ENCODE measurements at places on chromosomes 12 and 14. TPM values are rescaled to one million over a fixed set of nuclear protein-coding genes. Genes with fewer than 3 reads are reported as not detected.

DNA sequence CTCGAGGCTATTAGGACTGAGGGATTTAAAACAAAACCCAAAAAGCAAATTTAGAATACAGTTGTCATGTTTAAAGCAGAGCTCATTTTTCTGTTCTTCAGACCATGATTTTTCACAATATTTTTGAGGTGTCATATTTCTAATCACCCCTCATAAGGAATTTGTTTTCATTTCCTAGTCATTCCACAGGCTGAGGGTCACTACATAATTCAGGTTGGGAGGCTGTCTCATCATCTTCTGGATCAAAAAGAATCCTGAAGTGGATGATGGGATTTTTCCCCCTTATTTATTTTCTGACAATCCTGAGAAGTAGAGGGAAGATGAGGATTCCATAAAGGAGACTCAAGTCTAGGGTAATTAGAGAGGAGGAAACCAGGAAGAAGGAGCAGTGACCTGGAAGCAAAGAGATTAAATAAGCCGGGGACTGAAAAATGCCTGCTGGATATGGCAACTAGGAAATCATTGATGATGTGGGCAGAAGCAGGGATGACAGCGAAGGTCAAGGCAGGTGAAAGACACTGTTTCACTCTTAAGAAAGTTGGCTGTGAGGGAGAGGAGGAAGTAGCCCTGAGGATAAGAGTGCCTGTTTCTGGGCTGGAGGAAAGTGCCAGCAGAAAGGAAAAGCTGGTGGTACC, 9.0 kb upstream of the PCNX1 start:
- DNase-seq, result no peak

DNA sequence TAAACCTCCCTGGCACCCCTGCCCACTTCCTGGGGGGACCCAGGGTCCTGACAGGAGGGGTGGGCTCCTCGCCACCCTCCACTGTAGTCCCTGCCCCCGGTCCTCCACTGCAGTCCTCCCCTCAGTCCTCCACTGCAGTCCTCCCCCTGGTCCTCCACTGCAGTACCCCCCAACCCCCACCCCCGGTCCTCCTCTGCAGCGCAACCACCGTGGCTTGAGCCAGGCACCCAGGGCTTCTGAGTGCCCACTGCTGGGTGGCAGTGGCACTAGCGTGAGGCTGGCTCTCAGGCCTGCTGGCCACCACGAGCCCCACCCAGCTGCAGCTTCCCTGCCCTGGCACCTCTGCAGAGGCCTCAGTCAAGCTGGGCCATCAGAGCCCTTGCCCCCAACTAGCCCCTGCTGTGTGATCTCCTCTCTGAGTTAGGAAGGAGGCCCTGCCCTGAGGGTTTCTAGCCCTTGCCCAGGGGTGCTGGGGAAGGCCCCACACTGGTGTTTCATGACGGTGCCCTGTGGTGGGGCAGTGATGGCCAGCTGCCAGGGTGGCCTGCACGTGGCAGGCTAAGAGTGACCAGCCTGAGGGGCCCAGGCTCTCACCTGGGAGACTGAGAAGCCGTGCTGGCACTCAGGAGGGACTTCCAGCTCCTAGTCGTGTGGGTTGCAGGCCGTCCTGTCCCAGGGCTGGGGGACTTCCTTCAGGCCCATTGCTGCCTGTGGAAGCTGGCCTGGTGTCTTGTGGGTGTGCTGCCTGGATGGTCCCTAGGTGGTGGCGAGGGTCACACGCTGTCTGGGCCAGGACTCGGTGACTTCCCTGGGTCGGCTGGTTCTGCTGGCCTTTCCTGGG, 9.7 kb downstream of the CEP170B start:
- DNase-seq, result no peak

DNA sequence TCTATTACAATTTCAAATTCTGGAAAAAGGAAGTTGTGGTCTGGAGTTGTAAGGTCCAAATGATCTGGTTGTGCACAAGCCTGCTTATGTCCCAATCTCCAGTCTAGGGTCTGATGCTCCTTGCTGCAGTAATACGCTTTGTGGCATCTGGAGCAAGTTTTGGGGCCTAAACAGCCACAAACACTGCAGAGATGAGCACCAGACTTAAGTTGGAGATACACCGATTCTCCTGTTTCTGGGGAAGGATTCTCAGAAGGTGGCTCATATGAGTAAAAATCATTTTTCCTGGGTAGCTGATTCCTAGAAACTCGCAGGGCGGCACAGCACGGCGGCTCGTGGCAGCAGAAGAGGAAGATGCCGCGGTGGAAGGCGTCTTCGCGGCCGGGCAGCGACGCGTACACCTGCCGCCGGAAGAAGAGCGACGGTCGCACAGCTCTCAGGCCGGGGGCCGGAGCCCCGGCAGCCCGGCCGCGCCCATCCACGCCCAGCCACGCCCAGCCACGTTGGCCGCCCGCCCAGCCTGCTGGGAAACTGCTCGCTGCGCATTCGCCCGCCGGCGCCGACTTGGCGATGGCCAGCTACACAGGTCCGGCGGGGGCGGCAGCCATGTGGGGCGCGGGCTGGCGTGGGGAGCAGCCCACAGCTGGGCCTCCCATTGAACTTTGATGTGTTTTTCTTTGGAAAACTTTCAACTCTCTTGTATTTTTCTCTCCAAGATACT, 129.0 kb downstream of the ASCL4 start:
- peak; percentile 93 for DNase-seq

DNA sequence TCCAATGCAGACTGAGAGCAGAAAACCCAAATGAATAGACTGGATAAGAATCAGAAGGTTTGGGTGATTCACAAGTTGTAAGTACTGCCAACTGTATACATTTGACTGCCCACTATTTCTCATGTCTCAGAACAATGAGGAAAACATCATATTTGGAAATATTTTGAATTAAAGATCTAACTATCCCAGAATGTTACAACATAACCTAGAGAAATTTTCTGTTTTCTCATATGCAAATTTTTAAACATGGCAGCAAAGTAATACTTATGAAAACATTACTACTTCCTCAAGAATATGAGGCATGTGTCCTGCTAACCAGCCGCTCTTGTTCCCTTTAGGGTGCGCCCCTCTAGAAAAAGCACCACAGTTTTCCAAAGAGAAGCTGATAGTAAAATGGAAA, 179.9 kb downstream of the PTPRO start:
- DNase-seq, result no peak

GRCh38 chr12:128682548-128683275, 141.0 kb downstream of the SLC15A4 start:
- no peak for DNase-seq

GRCh38 chr12:95116341-95116740, 42.9 kb upstream of the NR2C1 start:
- no peak for DNase-seq

GRCh38 chr12:97877404-97877803, 414.8 kb downstream of the RMST start:
- no peak for DNase-seq

GRCh38 chr14:74563586-74564159, 48.4 kb downstream of the LTBP2 start:
- no peak for DNase-seq

DNA sequence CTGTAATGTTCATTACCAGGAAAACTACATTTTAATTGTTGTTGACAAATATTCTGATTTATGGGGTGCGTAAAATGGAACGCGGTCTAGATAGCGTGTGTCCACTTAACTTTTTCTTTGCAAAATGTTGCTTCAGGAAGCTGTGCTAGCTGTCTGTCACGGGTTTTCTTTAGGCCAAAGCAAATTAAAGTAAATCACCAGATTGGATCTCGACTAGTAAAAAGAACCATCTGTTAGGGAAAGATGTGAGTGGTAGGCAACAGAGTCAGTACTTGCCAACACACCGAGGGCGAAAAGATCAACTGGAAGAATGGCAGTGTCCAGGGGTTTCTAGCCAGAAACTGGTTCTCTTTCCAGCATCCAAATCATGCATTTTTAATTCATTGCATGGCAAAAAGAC, 404.9 kb upstream of the TMPO start:
- DNase-seq, result no peak

DNA sequence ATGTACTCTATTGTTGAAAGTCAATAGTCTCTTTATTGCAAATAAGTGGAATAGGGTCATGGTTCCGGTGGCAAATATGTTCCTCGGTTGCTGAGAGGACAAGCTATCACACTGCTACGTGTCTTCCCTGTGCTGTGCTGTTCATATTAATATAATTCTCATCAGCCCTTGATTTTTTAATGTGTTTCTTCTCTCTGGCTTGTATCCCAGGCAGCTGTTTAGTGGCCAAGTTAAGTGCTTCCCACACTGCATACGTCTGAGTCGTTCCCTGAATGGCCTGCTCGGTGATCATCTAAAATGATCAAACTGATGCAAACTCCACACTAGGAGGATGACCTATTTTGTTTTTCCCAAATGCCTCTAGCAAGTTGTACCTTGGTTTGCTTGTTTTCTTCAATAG, 186.4 kb downstream of the ANO6 start:
- no peak for DNase-seq

DNA sequence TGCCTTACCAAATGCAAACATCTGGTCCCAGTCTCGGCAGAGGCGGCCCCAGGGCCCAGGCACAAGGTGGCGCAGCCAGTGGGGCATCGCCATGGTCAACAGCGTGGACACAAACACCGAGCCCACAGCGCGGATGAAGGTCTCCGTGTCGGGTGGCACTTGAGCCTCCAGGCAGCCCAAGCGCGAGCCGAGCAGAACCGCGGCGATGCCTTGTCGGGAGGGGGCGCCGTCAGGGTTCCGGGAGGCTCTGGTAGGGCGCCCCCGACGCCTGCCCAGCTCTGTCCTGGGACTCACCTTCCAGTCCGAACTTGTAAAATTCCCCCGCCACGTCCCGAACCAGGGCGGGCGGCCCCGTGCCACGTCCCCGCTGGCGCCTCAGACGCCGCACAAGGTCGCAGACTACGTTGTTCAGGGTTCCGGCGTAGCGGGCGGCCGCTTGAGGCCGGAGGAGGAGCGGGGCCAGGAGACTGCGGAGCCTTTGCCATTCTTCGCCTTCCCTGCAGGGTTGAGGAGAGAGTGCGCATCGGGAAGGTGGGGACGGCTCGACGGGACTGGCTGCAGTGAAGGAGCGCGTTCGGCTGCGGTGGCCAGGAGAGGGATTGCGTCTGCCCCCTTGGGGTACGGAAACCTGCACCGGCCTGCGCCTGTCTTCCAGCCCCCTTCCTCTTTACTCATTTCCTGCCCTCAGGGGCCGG, 1.7 kb downstream of the CYP27B1 start:
- DNase-seq, result peak; percentile 80

DNA sequence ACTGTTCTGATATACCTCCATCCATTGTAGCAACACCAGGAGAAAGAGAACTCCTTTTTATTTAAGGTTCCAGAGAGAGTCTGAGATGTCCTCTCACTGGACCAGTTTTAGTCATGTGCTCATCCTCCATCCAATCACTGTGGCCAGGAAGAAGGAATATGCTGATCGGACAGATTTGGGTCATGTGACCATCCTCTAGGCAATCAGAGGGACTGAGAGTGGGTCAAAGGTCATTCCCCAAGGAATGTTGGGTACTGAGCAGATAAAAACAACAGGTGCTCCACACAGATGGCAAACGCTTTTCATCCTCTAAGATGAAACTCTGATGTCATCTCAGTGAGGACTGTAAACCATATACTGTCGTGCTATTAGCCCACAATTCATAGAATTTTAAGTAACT, 28.8 kb upstream of the RPH3A start:
- no peak for DNase-seq

GRCh38 chr12:94290353-94290752, 142.0 kb downstream of the PLXNC1 start:
- DNase-seq, result no peak

DNA sequence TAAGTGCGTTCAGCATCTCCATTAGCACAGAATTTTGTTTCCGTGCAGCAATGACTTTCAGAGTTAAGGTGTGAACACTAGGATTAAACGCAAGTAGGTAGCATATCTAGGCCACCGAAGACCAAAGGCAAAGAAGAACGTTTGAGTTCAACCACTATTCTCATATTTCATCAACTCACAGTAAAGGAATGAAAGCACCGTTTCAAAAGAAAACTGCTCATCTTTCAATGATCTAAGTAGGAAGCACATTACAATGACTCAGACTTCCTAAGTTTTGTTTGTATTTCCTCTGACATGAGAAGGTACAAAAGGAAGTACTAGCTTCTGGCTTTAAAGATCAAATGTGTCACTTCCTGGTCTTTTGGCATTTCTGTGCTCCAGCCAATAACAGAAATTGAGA, 57.6 kb downstream of the ACADS start:
- DNase-seq, result peak; percentile 33

DNA sequence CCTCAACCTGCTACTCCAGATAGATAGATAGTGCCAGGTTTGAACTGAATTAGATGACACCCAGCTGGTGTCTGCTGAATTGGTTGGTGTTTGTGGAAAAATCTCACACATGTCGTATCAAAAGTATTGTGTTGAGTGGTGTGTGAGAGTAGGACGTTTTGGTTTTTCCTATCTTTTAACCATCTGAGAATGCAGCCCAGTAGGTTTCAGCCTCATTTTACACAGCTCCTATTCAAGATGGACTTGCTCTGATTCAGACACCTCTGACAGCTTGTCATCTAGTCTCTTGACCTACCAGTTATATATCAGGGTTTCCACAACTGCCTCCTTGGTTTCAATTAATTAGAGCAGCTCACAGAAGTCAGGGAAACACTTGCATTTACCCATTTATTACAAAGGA, 254.4 kb downstream of the KTN1 start:
- DNase-seq, result no peak

DNA sequence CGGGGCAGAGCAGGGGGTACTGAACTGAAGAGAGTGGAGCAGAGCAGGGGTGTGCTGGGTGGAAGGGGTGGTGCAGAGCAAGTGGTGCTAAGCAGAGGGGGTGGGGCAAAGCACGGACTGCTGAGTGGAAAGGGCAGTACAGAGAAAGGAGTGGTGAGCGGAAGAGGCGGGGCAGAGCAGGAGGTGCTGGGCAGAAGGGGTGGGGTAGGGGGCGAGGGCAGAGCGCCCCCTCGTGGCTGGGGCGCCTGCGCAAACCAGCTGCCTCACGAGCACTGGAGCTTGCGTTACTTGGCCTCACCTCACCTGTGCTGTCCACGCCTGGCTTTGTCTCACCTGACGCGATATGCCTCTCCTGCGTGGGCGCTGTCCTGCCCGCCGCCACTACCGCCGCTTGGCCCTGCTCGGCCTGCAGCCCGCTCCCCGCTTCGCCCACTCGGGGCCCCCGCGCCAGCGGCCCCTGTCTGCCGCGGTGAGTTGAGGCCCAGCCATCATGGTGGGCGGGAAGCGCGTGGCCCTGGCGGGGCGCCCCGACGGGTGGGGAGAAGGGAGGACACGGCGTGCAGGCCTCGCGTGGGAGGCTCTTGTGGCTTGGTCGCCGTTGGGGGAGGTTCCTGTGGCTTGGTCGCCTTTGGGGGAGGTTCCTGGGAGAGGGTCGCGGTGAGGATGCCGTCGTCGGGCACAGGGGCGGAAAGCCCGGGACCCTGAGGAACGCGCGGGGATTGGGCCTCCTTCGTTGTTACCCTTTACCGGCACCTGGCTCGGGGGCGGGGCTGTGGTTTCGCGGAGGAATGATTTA, at the start of gene COX8C:
TSS of gene COX8C (plus strand) at position 257 of the 796 bp plus-strand sequence. CDS start at position 344, 87 bp downstream.
- no peak for DNase-seq

Gene KRT78
- total RNA-seq, result not detected

Gene MGAT4C
- total RNA-seq, result not detected

Gene MUCL1
- not detected for total RNA-seq

Gene PRB2
- not detected for total RNA-seq

Gene HOXC12
- 6.0 TPM for total RNA-seq

All from Daoy (cell line).